Caco-2 (cell line): ENCODE measurements at places on chromosomes 1 and 21.

DNA sequence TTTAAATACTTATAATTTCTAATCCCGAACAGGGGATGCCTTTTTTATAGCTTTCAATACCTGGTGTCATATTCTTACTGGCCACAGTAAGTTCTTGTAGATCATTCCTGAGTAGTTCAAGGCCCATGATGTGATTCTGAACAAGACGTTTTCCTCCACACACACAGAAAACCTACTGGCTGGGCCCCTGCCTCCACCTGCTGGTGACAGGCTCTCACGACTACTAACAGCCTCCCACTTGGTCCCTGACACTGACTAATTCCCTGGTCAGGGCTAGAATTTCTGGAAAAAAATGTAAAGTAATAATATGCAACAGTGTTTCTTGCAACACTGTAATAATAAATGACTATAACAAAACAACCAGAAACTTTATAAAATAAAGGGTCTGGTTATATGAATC lies 50.4 kb upstream of the RIPK4 start:
- peak; percentile 70 for DNase-seq

GRCh38 chr1:156143765-156144489 lies 9.5 kb upstream of the SEMA4A start:
- no peak for DNase-seq

DNA sequence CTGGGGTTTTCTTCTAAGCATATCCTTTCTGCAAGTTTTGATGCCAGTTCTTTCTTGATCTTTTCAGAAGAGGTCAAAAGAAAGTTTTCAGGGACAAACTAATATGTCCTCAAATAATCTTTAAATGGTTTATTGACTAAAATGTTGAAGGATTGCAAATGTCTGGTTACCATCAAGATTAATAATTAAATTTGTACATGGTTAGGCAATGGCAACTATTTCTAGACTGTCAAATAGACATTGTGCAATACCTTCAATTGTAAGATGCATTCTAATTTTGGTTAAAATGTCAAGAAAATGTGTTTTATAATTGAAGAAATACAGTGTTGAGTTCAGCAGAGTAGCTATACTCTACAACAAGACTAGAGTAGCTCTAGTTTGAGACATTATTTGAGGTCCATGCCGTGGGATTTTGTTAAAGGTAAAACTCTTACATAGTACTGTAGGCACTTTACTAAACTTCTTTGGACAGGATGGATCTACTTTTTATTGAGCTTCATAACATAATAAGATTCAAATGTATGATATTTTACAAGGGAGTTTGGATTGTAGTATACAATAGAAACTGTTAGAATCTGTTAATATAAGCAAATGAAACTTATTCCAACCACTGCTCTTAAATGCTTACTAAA lies 22.6 kb downstream of the MAEL start:
- DNase-seq, result no peak

GRCh38 chr1:71296551-71297134 lies 215.8 kb upstream of the ZRANB2 start:
- no peak for DNase-seq

- DNase-seq, result no peak
Observed at GRCh38 chr1:154759196-154759595, 110.9 kb downstream of the KCNN3 start.

- DNase-seq, result no peak
Observed at GRCh38 chr1:167122568-167122967, 28.7 kb downstream of the STYXL2 start.

DNA sequence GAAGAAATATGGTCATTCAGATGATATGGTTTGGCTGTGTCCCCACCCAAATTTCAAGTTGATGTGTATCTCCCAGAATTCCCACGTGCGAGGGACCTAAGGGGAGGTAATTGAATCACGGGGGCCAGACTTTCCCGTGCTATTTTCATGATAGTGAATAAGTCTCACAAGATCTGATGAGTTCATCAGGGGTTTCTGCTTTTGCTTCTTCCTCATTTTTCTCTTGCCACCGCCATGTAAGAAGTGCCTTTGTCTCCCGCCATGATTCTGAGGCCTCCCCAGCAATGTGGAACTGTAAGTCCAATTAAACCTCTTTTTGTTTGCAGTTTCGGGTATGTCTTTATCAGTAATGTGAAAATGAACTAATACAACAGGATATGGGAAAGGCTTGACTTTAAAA lies 1.4 kb upstream of the DPM3 start:
- DNase-seq, result no peak

- DNase-seq, result no peak
Observed at GRCh38 chr1:165235777-165236291, 120.7 kb downstream of the LMX1A start.

GRCh38 chr1:196467230-196467925 lies 140.9 kb downstream of the KCNT2 start:
- no peak for DNase-seq

DNA sequence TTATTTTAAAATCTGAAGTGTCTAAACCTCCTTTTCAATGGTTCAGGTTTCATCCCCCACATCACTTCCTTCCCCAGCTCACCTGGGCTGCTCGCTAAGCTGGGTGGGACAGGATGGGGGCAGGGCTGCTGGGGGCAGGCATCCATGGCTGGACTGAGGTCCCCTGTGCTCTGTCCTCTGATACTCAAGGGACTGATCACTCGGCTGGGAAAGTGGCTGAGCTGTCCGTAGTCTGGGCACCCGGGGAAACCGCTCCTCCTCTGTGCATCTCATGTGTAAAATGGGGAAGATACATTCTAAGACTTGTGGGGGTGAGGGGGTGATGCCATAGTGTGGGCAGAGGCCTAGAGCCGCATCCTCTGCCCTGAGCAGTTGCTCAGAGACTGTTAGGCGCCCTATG lies 411.2 kb downstream of the MATN1 start:
- no peak for DNase-seq

- DNase-seq, result peak; percentile 68
Observed at GRCh38 chr1:8858888-8859706, 19.4 kb downstream of the ENO1 start.

DNA sequence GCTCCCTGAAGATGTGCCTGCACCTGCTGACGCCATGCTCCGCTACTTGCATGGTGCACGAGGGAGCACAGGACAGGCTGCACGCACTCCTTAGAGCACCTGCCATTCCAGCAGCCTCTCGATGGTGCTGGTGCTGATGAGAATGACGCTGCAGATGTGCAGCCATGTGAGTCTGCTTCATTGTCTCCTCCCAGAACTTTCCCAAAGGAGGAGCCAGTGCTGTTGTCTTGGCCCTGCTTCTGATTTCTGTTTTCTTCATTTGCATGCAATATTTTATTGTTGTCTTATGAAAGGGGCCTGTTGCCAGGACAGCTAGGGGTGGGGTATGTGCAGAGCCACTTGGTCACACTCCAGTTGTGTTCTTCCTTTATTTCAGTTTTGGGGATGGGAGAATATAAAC lies 70.1 kb downstream of the PCBP3 start:
- no peak for DNase-seq

GRCh38 chr1:174795806-174796205 lies 203.9 kb upstream of the CACYBP start:
- no peak for DNase-seq

GRCh38 chr1:223747838-223748335 lies 35.5 kb downstream of the CAPN2 start:
- no peak for DNase-seq

DNA sequence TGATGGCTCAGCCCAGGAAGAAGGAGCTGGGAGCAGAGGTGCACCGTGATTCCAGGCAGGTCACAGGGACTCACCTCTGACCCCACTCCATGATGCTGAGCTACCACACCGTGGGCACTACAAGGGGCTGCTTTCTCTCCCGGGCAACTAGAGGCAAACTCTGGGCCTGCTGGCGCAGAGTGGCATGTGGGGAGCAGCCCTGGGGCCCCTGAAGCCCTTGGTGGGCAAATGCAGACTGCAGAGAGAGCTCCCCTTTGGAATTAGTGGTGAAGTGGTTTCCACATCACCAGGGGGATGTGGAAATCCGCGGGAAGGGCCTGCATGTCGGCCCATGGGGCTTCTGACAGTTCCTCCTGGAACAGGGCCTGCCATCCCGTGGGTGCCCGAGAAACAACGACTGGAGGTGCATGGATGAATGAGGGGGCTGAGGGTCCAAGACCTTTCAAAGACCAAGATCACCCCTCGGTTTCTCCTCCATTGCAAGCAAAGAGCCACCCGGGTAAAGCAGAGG lies 11.8 kb upstream of the MMEL1 start:
- DNase-seq, result no peak

DNA sequence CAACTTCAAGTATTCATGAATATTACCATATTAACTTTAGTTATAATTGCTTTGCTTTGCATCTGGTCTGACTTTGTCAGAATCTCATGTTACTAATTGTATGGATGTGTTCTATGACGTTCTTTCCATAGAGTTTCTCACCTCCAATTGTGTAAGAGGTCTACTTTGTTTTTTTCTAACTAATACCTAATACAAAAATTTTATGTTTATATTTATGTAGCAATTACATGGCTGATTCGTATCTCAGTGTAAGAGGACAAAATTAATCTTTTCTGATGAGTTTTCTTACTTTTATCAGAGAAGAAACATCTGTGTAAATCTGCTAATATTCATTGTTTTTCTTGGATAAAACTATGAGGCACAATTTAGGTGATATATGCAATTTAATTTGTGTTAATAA lies 224.8 kb upstream of the B3GALT2 start:
- DNase-seq, result no peak

- no peak for DNase-seq
Observed at GRCh38 chr1:183612407-183612806, 22.1 kb upstream of the NCF2 start.
